Activated CD8-positive, alpha-beta memory T cell treated with anti-CD3 and anti-CD28 coated beads for 1 hour (primary cell): ENCODE measurements at places on chromosomes 11 and 22.
A peak's percentile ranks its signal among the peaks of the same experiment; 100 is the strongest.

DNA sequence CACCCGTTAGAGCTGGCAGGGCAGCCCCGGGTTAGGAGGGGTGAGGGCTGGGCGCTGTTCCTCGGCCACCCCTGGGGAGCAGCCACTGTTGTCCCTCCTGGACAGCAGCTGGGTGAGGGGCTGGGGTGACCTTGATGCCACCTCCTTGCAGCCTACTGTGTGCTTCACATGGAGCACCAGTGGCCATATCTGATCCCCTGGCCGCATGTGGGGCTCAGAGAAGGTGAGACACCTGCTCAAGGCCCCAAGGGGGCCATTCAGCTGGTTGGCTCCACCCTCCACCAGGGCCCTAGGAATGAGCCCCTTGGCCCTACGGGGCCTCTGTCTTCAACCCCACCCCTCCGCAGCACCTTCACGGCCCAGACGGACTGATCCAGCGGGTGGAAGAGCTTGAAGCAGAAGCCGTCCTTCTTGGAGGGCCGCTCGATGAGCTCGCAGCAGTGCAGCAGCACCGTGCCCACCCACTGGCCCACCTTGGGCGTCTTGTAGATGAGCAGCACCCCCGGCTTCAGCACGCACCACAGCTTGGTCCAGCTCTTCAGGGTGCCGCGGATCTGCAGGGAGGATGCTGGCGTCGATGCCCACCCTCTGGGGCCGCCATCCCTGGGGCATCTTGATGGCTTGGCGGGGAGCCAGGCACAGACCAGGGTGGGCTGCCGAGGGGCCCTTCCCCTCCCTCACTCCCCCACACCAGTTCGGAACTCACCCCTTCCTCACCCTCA lies 44.9 kb downstream of the OSBPL5 start:
- no peak for DNase-seq

DNA sequence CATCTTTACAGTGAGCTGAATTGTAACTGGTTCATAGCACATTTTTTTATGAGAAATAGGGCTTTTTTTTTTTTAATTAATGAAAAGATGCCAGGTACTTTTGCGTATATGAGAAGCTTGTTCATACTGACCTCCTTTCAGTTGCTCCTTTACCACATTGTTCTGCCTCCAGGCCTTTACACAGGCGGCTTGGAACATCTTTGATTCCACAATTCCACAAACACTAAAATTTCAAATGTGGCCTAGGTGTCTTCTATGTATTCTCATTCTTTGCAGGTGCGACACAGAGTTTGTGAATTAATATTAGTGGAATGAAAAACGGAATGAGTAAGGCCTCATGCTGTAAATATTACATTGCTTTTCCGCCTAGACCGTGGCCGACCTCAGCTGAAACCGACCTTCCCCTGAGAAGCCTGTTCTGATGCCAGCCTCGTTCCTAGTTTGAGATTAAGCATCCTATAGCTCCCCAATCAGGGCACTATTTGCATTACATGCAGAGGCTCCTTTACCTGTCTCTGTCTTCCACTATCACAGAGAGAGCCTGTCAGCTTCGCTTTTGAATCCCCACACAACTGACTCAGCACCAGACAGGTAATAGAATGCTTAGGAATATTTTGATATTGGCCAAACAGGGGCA lies 125.8 kb downstream of the LDLRAD3 start:
- DNase-seq = no peak

DNA sequence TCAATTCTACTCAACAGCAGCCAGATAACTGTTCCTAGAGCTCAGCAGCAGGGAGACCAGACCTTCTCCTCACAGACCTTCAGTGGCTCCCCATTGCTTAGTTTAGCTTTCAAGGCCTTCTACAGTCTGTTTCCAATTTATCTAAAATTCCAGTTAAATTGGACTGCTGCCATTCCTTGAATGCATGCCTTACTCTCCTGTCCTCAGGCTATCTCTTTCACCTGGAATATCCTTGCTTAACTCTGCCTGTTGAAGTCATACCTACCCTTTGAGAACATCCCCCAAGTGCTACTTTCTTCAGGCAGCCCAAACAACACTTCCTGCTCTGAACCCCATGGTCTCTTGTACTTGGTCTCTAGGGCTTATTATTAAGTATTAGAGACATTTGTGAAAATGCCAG lies 120.7 kb upstream of the TENM4 start:
- no peak for DNase-seq

DNA sequence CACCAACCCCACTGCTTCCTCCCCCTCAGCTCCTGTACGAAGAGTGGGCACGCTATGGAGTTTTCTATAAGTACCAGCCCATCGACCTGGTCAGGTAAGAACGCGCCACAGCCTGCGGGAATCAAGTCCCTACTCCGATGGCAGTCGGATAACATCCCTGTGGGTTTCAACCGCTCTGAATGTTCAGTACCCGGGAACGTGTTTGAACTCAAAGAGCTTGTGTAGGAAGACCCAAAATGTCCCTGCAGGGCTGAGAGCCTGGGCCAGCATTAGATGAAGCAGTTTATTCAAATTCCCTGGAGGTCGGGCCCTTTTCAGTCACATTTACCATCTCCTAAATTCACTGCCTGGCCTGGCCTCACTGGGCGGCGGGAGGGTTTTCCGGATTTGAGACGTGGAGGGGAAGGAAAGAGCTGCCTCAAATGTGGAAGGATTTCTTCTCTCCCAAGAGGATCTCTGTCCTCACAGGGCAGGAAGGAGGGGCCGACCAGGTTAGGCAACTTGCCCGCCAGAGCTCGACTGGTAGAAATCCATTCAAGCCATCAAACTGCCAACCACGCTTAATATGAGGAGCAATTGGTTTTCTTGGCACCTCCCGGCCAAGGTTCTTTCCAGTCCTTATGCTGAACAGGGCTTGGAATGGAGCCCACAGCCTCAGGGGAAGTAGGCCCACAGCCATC lies 46.3 kb downstream of the ANO1 start:
- no peak for DNase-seq

DNA sequence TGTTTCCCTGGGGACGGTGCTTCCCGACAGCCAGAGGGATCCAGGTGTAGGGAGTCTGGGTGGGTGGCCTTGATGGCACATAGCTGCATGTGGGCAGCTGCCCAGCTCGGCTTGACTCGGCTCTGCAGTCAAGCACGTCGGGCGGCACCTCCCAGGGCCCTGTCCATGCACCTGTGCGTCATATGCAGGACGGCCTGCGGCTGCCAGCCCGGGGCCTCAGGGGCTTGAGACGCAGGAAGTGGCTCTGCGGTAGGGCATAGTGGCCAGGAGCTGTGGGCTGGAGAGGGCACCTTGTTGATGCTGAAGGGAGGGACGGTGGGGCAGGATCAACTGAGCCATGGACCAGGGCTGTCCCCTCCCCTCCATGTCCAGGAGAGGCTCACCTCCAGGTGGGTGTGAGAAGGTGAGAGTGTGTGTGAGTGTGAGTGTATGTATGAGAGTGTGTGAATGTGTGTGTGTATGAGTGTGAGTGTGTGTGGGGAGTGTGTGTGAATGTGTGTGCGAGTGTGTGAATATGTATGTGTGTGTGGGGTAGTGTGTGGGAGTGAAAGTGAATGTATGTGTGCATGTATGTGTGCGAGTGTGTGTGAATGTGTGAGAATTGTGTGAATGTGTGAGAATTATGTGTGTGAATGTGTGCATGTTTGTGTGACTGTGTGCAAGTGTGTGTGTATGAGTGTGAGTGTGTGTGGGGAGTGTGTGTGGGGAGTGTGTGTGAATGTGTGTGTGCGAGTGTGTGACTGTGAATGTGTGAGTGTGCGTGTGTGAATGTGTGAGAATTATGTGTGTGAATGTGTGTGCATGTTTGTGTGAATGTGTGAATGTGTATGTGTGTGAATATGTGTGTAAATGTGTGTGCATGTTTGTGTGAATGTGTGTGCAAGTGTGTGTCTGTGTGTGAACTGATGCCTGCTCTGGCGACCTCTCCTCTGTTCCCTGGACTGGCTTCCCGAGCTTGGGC lies 5.7 kb upstream of the SUN2 start:
- no peak for DNase-seq

GRCh38 chr22:50691521-50691920 lies 18.9 kb downstream of the SHANK3 start:
- DNase-seq = no peak

- no peak for DNase-seq
These were observed 8.3 kb downstream of the GRK3 start for GRCh38 chr22:25572708-25573171.

- no peak for DNase-seq
These were observed 4.5 kb downstream of the INPP5J start for GRCh38 chr22:31127181-31127772.

DNA sequence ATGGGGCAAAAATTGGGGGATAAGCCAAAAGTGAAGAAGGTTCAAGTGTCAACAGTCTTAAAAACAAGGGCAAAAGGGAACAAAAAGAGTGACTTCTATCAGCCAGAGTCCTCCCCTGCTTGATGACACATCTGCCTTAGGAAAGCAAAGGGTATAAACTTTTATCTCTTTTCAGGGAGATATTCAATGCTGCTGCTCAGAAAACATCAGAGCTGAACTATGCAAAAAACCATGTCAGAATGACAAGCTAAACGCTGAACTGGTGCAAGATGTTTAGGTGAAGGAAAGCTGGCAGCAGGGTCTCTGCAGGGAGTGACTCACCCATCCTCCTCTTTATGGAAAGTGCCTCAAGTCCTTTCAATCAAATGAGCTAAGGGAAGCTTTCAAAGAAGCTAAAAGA lies 24.7 kb downstream of the ALG9 start:
- DNase-seq = no peak

DNA sequence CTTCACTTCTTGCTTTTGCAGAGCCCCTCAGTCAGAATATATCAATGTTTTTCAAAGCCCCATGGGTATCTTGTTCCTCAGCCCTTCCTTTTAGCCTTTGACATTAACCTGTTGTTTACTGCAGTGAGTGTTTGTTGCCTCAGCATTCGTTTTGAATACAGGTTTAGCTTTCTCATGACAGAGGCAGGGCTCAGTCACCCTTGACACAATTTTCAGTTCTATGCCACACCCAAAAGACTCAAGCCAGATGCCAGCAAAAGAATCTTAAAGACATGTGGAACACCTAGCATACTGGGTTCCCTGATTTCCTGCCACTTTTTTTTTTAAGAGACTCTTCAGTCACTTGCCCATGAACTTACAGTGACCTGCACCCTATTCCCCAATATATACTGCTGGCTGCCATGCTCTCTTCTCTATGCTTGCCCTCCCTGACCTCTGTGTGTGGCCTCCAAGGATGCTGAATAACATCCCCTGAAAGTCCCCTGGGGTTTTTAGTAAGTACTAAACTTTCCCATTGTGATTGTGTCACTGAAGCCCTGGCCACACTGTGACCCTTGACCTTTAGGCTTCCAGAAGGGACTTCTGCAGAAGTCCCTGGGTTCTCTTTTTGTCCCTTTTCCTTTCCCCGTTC lies 1225.5 kb downstream of the TBC1D22A start:
- no peak for DNase-seq

DNA sequence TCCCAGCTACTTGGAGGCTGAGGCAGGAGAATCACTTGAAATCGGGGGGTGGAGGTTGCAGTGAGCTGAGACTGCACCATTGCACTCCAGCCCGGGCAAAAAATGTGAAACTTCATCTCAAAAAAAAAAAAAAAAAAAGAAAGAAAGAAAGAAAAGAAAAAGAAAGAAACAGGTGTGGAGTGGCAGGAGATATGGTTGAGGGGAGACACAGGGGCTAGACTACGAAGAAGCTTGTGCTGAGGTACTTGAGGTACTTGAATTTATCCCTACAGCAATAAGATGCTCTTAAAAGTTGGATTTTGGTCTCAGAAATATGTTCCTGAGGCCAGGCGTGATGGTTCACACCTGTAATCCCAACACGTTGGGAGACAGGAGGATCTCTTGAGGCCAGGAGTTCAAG lies 2.2 kb upstream of the MAJIN start:
- DNase-seq = no peak

- DNase-seq = no peak
These were observed 197.8 kb downstream of the MAML2 start for GRCh38 chr11:96145163-96145585.

GRCh38 chr11:3920148-3920852 lies 64.8 kb downstream of the STIM1 start:
- peak; percentile 45 for DNase-seq

DNA sequence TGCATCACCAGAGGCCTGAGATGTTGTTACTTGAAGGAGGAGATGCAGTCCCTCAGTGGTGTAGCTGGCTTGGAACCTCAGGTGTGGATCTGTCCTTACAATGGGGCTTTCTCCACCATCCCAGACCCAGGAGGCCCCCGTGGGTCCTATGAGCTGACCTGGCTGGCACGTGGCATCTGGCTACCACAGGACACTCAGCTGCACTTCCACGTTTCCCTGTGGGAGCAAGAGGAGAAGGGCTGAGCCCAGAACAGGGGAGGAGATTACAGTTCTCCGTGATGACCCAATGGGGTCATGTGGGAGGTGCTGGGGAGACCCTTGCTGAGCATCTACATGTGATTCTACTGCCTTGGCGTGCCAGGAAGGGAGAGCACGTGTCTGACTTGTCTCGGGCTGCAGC lies 1448.4 kb downstream of the TBC1D22A start:
- DNase-seq = no peak

DNA sequence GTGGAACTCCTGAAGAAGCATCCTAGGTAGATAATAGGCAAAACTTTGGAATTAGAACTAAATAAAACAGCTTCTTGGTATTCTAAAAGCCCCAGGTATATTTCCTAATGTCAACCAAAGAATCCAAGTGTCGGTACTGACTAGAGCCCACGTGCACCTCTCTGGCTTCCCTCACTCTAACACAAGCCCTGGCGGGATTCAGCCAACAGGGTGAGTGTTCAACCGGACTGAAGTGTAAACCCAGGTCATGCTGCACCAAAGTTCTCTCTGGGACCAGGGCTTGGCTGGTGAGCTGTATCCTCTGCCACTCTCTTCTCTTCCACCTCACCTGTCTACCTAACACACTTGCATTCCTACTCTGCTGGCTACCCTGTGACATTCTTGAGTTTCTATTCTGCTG lies 40.1 kb downstream of the USP28 start:
- no peak for DNase-seq

DNA sequence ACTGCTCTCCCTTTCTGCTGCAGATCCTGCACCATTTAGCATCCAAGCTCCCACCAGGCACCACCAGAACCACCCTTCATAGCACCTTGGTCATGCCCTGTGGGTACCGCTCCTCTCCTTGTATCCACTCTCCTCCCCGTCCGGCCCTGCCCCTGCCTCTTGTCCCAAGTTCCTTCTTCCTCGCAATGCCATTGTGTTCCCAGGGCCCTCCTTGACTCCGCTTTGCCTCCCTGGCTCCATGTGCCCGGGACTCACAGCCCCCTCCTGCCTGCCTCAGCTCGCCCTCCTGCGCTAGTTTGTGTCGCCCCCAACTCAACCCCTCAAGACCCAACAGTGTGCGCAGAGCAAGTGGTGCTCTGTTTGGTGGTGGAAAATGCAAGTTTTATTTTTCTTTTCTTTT lies 10.8 kb downstream of the FADS2 start:
- DNase-seq = no peak

GRCh38 chr11:3888876-3889275 lies 33.4 kb downstream of the STIM1 start:
- no peak for DNase-seq
